ENCODE measurements at places on chromosomes 11 and 22.

DNA sequence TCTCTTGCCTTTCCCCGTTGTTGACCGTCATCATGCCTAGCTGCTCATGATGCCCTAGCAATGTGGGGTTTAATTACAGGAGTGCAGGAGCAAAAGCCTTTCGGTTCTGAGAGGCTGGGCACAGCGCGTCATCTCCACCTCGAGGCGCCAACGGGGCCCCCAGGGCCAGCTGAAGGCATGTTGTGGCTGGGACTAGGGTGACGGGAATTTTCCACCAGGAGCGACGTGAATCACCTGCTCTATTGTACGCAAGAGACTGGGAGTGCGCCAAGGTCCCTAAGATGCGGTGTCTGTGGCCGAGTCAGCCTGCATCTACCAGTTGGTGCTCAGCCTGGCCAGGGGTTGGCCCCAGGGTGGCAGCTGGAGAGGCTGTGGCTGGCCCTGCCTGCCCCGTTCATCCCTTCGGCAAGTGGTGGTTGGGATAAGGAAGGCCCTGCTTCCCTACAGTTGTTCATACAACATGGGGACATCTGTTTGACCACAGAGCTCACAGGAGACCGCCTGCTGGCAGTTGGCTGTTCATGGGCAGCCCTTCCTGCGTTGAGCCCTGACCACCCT lies 1175.6 kb downstream of the BRD1 start:
- no peak for DNase-seq

DNA sequence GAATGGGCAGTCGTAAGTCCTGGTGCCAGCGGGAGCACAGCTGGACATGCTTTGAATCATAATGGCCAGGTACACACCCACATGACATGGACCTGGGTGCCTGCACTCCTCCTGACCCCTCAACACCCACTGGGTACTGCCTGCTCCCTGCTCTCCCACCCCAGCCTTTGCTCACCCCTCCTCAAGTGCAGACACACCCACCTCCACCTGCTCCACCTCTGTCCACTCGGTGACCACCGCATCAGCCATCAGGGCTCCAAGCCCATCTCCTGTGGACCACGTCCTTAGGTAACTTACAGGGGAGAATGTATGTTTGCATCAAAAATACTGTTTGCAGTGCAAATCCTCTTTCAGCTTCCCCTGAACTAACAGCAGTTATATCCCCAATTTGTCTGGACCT lies 214.6 kb downstream of the BRD1 start:
- no peak for DNase-seq

- DNase-seq, result no peak
Measured at GRCh38 chr22:40276996-40277823, 69.1 kb upstream of the ADSL start.

DNA sequence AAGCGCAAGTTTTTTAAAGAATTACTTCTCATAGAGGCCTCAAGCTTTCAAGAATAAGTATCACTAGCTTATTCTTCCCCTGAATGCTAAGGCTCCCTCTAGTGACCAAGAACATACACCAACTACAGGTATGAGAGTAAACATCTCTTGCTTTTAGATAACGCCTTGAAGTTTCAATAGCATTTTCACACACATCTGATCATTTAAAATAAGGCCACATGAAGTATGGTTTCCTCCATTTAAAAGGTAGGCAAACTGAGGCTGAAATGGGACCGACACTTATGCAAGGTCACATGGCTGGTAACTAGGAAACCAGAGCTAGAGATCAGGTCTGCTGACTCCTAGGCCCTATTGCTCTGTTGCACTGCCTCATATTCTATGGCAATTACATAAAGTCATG lies 66.5 kb downstream of the CCDC34 start:
- DNase-seq, result no peak

GRCh38 chr11:78606667-78607066 lies 32.0 kb upstream of the NARS2 start:
- no peak for DNase-seq

- DNase-seq, result no peak
Measured at GRCh38 chr11:128323381-128323780, 264.0 kb downstream of the ETS1 start.

DNA sequence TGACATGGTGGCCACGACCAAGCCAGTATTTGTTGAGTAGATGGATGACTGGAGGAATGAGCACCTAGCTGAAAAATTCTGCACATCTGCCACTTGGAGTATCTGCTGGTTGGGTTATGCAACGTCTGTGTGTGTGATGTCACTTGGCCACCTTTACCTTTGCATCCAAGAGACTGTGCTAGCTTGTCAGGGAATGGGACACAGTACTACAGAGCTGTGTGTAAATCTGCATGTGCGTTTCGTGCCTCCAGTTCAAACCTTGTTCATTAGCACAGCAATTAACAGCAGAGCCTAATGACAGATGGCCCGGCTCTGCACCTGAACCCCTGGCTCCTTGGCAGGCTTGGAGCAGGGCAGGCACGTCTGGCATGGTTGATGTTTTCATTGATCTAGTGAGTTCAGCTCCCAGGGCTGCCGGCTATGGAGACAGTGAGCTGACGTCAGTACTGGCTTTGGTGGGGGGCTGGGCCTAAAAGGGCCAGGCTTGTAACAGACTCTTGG lies 188.4 kb upstream of the NAV2 start:
- DNase-seq, result no peak

GRCh38 chr22:43015677-43016042 lies 711 bp upstream of the PACSIN2 start:
- no peak for DNase-seq

DNA sequence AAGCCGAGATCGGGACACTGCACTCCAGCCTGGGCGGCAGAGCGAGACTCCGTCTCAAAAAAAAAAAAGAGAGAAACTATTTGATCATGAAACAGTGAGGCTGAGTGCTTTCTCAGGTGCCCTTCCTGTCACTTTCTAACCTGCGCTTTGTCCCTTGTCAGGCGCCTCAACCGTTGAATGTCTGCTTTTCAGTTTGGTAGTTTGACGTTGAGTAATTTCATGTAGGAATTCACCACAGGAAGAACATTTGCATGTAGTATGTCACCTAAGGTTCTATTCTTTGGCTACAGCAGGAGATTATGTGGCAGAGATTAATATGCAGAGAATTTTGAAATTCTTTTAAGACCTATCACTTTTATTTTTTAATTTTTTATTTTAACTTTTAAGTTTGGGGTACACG lies 57.2 kb downstream of the PPFIA1 start:
- DNase-seq, result no peak

DNA sequence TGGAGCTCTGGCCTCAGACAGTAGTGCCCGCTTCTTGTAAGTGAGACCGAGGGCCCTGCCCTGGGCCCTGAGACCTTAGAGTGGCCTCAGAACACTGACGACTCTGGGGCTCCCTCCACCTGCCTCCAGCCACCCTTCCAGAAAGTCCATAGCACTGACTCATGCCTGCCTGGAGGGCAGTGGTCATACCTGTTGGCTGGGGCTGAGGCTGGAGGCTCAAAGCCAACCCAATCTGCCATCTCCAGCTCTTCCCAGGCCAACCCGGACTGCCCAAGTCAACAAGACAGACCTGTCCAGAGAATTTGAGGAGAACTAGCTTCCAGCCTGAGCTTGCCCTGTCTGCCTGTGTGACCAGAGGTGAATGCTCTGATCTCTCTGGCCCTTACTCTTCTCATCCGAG lies 66.9 kb upstream of the TTLL12 start:
- no peak for DNase-seq

DNA sequence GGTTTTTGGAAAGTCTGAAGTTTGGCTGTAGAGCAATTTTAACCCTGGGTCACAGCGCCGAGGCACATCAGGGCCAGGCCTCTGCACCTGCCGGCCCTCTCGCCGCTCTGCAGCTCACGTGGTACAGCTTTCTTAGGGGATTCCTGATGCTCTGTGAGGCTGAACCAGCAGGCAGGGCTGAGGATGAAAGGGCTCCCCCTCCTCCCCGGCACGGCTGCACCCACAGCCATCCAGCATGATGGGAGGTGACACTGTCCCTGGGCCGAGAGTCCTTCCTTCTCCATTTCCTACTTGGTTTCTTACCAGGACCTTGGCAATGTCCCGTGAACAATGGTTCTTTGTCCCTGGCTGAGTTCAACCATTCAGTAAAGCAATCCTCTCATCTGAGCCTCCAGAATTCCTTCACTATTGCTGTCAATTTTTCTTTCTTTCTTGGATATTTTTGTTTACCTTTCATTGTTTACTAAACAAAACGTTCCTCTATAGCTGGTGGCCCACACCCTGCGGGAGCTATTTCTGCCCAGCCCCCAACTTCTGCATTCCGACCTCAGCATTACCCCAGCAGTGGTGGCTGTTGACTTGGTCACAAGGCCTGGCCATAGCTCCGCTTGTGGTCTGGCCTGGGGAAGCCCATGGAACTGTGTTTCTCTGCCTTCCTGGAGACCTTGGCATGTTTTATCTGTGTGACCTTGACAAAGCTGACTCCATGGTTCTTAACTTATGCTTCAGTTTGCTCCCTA lies 172.8 kb upstream of the B3GAT1 start:
- no peak for DNase-seq

DNA sequence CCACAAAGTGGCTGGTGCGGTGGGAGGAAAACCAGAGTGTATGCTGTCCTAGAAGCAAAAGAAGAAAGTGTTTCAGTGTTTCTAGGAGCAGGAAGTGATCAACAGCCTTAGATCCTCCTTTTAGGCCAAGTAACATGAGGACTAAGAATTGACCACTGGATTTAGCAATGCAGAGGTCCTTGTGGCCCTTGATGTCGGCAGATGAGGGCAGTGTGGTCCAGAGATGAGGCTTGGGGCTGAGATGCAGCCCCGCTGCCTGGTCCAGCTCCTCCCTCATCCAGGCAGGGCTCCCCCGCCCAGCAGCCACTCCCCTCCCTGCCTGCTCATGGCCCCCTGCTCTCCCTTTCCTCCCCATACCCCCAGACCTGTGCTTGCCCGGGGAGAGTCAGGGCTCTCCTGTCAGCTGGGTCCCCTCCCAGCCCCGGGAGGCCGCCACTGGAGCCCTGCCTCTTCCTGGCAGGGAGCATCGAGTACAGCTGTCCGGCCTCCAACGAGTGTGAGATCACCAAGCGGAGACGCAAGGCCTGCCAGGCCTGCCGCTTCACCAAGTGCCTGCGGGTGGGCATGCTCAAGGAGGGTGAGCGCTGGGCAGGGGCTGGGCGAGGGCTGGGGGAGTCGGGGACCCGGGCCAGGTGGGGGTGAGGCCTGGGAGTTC lies 3.7 kb downstream of the TRMT112 start:
- DNase-seq, result no peak

- no peak for DNase-seq
Measured at GRCh38 chr11:20450829-20451228, 63.3 kb downstream of the PRMT3 start.

GRCh38 chr11:126839496-126839895 lies 161.1 kb downstream of the KIRREL3 start:
- no peak for DNase-seq

DNA sequence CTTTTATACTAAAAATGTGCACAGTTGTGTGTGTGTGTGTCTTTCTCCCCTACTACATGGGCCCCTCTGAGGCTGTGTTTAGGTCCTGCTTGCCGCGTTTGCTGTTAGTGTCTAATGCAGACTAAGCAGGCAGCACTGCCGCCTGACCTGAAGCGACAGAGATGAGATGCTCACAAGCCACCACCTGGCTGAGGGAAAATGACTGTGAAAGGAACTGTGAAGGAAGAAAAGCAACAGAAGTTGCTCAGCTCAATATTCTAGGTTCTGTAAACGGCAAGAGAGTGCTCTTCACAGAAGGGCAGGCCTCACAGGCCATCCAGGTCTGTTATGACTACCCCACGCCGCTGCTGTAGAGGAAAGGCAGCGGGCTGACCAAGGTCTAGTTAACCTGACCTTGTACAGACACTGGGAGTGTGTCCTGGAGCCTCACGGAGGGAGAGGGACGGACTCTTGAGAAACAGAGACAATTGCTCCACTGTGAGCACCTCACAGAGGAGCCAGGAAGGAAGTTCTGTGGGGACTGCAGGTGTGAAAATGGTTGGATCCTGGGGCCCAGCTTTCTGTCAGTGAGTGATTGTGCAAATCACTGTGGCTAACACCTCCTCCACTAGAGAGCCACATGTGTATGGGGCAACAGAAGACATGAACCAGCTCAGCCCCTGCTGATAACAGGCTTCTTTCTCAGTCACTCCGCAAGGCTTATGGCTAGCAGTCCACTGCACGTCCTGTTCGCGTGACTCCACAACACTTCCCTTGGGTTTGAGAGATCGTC lies 31.3 kb upstream of the YPEL1 start:
- no peak for DNase-seq

DNA sequence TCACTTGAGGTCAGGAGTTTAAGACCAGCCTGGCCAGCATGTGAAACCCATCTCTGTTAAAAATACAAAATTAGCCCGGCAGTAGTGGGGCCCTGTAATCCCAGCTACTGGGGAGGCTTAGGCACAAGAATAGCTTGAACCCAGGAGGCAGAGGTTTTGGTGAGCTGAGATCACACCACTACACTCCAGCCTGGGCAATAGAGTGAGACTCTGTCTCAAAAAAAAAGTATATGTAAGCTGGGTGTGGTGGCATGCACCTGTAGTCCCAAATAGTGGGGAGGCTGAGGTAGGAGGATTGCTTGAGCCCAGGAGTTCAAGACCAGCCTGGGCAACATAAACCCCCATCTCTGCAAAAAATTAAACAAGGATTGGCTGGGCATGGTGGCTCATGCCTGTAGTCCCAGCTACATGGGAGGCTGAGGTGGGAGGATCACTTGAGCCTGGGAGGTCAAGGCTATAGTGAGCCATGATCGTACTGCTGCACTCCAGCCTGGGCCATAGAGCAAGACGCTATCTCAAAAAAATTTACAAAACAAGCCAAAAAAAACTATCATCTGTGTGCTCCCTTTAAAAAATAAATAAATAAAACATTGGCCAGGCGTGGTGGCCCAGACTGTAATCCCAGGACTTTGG lies 10.8 kb downstream of the CRKL start:
- DNase-seq, result no peak

DNA sequence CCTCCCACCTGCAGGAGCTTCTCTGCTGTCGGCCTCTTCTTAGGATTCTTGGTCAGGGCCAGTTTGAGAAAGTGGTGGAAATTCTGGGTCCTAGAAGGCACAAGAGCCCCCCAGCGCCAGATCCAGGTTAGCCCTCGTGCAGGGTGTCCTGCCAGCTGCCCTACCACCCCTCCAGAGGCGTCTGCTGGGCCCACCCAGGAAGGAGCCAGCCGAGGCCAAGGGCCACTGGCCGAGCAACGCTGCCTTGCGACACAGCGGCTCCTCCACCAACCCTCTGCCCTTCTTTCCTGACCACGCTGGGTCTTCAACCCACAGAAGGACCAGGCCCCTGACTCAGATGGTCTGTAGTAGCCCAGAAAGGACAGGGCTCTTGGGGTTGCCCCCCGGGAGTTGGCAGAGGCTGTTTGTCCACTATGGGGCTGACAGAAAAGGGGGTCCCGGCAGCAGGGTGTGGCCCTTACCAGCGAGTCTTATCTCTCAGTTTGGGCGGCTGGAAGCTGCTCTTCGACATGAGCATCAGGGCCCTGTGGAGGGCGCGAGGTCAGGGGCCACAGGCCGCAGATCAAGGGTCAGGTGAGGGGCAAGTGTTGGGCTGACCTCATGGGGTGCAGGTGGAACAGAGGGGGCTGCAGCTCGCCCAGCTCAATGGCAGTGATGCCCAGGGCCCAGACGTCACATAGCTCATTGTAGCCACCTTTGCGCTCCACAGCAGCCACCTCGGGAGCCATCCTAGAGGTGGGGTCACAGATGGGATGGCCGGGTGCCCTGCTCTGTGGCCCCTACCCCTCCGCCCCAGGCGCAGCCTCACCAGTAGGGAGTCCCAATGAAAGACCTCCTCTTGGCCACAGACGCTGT lies 2.5 kb downstream of the MAP4K2 start:
- no peak for DNase-seq
